ENCODE measurements at places on chromosomes 6 and 20. TPM values are rescaled to one million over a fixed set of nuclear protein-coding genes. Genes with fewer than 3 reads are reported as not detected.

The CCN6 gene
- not detected for polyA plus RNA-seq

The POPDC3 gene
- polyA plus RNA-seq = not detected

The BCAS1 gene
- 0.06 TPM for polyA plus RNA-seq

The CLPSL1 gene
- polyA plus RNA-seq = not detected

The TRIM10 gene
- 0.72 TPM for polyA plus RNA-seq

The LAMP5 gene
- not detected for polyA plus RNA-seq

The UST gene
- polyA plus RNA-seq = 0.65 TPM

DNA sequence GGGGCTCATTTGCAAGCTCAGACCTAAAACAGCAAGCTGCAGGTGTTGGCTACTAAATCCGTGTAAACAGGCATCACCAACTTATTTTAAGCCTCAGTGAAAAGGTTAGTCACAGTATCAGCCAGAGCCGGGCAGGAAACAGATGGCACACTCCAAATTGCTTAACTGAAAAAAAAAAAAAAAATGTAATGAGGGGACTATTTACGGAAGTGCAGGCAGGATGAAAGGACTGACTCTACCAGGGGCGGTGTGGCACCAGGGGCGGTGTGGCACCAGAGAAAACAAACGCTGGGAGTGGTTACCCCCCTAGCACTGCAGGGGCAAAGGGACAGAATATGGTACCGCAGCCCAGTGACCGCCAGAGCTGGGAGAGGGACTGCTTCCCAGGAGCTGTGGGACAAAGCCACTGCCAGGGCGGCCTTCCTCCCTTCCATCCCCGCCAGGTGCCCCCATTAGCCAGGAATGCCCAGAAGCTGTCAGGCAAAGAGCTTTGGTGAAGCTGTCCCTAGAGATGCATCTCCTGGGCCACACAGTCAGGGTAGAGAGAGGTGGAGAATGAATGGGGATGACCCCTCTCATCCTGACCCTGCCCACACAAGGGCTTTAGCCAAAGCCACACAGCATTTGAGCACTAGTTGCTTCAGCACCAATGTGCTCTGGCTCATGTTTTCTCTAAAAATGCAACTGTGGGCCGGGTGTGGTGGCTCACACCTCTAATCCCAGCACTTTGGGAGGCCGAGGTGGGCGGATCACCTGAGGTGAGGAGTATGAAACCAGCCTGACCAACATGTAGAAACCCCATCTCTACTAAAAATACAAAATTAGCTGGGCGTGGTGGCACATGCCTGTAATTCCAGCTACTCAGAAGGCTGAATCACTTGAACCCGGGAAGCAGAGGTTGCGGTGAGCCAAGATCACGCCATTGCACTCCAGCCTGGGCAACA, 39.6 kb upstream of the GFOD1 start:
- no peaks in the 10 kb centered on the region for H3K36me3 ChIP-seq
- H3K4me1 ChIP-seq = no peaks in the 10 kb centered on the region
- no peak overlapping the region for H3K4me3 ChIP-seq
- H3K27ac ChIP-seq = no peak overlapping the region
- no peak for DNase-seq

GRCh38 chr20:10282979-10283456, 64.4 kb downstream of the SNAP25 start:
- H3K27ac ChIP-seq = no peak overlapping the region
- H3K27me3 ChIP-seq = no peaks in the 10 kb centered on the region
- H3K36me3 ChIP-seq = no peaks in the 10 kb centered on the region
- H3K4me3 ChIP-seq = no peak overlapping the region
- H3K4me1 ChIP-seq = no peaks in the 10 kb centered on the region
- no peak for DNase-seq

GRCh38 chr20:35327074-35327976, 35.1 kb upstream of the FAM83C start:
- no peak for DNase-seq
- no peak overlapping the region for H3K4me3 ChIP-seq
- H3K4me1 ChIP-seq = peaks cover 20% of the 10 kb centered on the region
- H3K36me3 ChIP-seq = no peaks in the 10 kb centered on the region
- peak overlapping the region; percentile 37 for H3K27ac ChIP-seq
- H3K27me3 ChIP-seq = no peaks in the 10 kb centered on the region

DNA sequence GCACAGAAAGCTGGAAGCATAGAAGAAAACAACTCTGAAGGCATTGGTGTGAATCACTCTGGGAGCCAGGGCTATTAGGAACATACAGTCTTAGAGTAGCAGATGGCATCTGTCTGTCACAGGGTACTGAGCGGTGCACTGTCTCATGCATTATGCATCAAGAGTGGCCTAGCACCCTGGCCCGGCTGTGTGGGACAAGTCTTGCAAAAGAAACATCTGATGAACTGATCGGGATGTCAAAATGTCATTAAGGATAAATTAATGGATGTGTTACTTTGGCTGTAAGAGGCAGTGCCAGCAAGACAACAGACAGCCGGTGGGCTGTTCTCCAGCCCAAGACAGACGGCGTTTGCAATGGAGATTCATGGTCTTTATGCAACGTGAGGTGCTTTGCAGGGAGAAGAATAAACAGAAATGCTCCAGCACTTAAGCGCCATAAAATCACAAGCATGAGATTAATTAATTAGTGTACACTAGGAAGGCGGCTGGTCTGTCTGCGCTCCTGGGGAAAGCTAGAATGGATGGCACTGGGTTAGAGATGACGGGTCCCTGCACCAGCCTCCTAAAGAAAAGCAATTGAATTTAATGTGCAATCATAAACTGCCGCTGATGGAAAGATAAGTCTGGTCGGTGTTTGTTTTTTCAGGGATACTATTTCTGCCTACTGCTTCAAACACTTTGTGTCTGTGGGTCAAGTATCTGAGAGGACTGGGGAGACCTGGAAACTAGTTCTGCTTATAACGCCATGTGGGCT, 600.6 kb upstream of the CHD6 start:
- no peak overlapping the region for H3K4me3 ChIP-seq
- H3K4me1 ChIP-seq = peaks cover 2% of the 10 kb centered on the region
- H3K36me3 ChIP-seq = no peaks in the 10 kb centered on the region
- no peak for DNase-seq
- H3K27ac ChIP-seq = no peak overlapping the region

GRCh38 chr20:46056970-46057855, 28.2 kb downstream of the SLC12A5 start:
- H3K36me3 ChIP-seq = peaks cover 8% of the 10 kb centered on the region

GRCh38 chr6:12289365-12289919, 719 bp upstream of the EDN1 start:
- no peaks in the 10 kb centered on the region for H3K27me3 ChIP-seq
- H3K4me1 ChIP-seq = peaks cover 25% of the 10 kb centered on the region
- no peaks in the 10 kb centered on the region for H3K36me3 ChIP-seq
- peak; percentile 38 for DNase-seq
- H3K27ac ChIP-seq = no peak overlapping the region

DNA sequence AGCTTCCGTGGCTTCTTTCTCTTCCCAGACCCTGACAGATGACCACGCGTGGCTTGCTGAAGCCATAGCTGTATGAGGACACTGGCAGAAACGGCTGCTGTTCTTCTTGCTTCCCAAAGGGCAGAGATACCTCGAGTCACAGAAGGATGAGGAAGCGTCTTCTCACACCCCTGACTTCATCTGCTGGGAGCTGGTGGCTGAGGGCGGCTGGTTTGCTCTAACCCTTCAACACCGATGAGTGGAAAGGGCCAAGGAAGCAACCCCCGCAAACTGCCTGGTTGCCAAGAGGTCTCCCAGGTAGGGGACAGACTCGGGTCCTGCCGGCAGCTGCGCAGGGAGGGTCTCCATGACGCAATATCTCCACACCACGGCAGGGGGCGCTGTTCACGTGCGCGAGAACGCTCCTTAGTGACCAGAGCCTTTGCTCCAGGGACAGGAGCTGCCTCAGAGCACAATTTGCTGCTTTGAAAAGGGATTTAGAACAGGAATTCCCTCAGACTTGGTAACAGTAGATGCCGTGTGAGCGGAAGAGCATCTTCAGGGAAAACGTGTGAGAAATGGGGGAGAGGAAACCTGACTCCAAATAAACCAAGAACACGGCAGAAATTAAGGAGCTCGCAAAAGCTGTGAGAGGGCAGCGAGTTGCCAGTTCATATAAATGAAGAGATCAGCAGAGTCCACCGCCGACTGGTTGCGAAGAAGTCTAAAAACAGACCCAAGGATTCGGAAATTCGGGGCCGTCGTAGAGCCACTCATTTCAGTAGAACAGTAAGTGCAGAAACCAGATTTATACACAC, 80.2 kb downstream of the ERMARD start:
- H3K27ac ChIP-seq = peak overlapping the region; percentile 78
- H3K4me1 ChIP-seq = peaks cover 10% of the 10 kb centered on the region
- H3K4me3 ChIP-seq = no peak overlapping the region
- no peaks in the 10 kb centered on the region for H3K36me3 ChIP-seq

DNA sequence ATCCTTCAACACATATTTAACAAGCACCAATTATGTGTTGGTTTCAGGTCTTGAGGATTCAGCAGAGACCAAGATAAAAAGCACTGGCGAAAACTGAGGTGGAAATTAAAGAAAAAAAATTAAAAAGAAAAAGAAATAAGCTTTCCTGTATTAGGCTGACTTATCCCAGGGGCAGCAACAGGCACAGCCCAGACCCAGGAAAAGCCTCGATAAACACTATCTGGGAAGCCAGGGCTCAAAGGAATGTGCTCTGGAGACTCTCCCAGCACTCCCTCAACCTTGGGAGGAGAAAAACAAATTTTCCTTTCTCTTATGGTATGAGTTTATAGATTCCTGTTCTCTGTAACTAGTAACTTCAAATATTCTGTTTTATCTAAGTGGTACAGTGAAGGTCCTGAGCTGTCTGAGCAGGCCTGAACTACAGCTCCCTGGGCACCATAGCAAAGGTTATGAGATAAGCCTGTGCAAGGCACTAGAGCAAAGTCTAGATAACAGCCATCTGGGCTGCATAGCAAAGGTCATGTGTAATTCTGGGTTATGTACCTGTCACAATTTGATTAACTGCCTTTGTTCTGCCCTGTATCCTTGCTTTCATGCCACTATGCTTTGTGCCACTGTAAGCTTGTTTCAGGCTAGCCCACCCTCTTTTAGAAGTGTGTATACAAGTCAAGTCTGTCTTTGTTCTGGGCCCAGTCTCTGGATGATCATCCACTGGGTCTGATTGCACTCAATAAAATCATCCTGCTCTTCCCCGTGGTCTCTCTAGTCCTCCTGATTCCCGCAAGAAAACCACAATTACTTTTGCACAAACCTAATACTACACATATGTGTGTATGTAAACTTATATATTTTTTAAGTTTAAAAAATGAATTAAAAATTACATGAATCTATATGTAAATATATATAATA, 54.0 kb downstream of the IL22RA2 start:
- H3K36me3 ChIP-seq = no peaks in the 10 kb centered on the region
- no peaks in the 10 kb centered on the region for H3K27me3 ChIP-seq
- no peaks in the 10 kb centered on the region for H3K4me1 ChIP-seq
- DNase-seq = no peak

GRCh38 chr20:41081276-41081814, 52.7 kb downstream of the TOP1 start:
- no peak overlapping the region for H3K4me3 ChIP-seq
- peaks cover 3% of the 10 kb centered on the region for H3K36me3 ChIP-seq
- no peak overlapping the region for H3K27ac ChIP-seq
- H3K4me1 ChIP-seq = no peaks in the 10 kb centered on the region

- no peak overlapping the region for H3K27ac ChIP-seq
- peaks cover 3% of the 10 kb centered on the region for H3K4me1 ChIP-seq
- H3K4me3 ChIP-seq = no peak overlapping the region
- peaks cover 60% of the 10 kb centered on the region for H3K36me3 ChIP-seq
- no peak for DNase-seq
Measured at GRCh38 chr20:17631576-17632319, 50.3 kb downstream of the RRBP1 start.

DNA sequence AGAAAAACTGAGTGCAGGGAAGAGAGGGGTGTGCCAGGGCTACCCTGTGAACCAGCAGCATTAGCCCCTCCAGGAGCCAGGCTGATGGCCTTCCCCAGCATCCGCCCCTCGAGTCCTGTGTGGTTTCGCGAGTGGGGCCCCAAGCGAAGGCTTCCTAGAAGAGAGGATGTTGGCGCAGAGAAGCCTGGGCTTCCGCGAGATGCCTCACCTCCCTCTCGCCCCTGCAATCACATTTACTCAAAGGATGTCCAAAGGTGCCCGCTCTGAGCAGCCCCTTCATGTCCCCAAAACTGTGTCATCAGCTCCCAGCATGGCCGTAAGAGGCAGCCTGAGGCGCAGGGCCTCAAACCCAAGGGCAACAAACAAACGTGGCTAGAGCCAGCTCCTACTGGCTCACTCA, 111.7 kb downstream of the PREX1 start:
- H3K4me1 ChIP-seq = no peaks in the 10 kb centered on the region
- no peak for DNase-seq
- no peaks in the 10 kb centered on the region for H3K36me3 ChIP-seq
- no peak overlapping the region for H3K4me3 ChIP-seq
- H3K27me3 ChIP-seq = no peaks in the 10 kb centered on the region

GRCh38 chr6:36758516-36759147, 61.0 kb downstream of the RAB44 start:
- H3K4me1 ChIP-seq = no peaks in the 10 kb centered on the region
- no peak overlapping the region for H3K27ac ChIP-seq
- no peak overlapping the region for H3K4me3 ChIP-seq
- DNase-seq = no peak
- no peaks in the 10 kb centered on the region for H3K36me3 ChIP-seq

- no peaks in the 10 kb centered on the region for H3K27me3 ChIP-seq
- no peak overlapping the region for H3K4me3 ChIP-seq
- H3K4me1 ChIP-seq = peaks cover 67% of the 10 kb centered on the region
- no peak for DNase-seq
- peak overlapping the region; percentile 95 for H3K27ac ChIP-seq
Measured at GRCh38 chr6:35724059-35724458, 12.8 kb upstream of the ARMC12 start.

GRCh38 chr6:582370-582769, 74.5 kb downstream of the HUS1B start:
- H3K27ac ChIP-seq = no peak overlapping the region
- no peaks in the 10 kb centered on the region for H3K4me1 ChIP-seq
- H3K36me3 ChIP-seq = no peaks in the 10 kb centered on the region
- no peaks in the 10 kb centered on the region for H3K27me3 ChIP-seq
- no peak overlapping the region for H3K4me3 ChIP-seq
- no peak for DNase-seq

- no peak overlapping the region for H3K27ac ChIP-seq
- peaks cover 24% of the 10 kb centered on the region for H3K4me1 ChIP-seq
- no peaks in the 10 kb centered on the region for H3K36me3 ChIP-seq
- no peak overlapping the region for H3K4me3 ChIP-seq
Measured at GRCh38 chr20:50926530-50926929, 4.7 kb downstream of the ADNP start.

- H3K4me3 ChIP-seq = no peak overlapping the region
- no peaks in the 10 kb centered on the region for H3K36me3 ChIP-seq
- no peak overlapping the region for H3K27ac ChIP-seq
- no peak for DNase-seq
Measured at GRCh38 chr6:42222448-42222847, 4.8 kb upstream of the MRPS10 start.

DNA sequence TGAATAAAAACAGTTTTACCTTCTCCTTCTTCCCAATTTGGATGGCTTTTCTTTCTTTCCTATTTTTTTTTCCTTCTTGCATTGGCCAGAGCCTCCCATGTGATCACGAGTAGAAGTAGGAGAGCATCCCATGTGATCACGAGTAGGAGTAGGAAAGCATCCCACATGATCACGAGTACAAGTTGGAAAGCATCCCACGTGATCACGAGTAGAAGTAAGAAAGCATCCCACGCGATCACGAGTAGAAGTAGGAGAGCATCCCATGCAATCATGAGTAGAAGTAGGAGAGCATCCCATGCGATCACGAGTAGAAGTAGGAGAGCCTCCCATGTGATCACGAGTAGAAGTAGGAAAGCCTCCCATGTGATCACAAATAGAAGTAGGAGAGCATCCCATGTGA, 218.6 kb downstream of the DLL1 start:
- no peak for DNase-seq
- no peaks in the 10 kb centered on the region for H3K27me3 ChIP-seq
- H3K27ac ChIP-seq = no peak overlapping the region
- H3K36me3 ChIP-seq = no peaks in the 10 kb centered on the region
- H3K4me3 ChIP-seq = no peak overlapping the region
- no peaks in the 10 kb centered on the region for H3K4me1 ChIP-seq

Data from liver (tissue), 10 donors.